ENCODE measurements at places on chromosomes 4 and X. TPM values are rescaled to one million over a fixed set of nuclear protein-coding genes. Genes with fewer than 3 reads are reported as not detected.
A peak's percentile ranks its signal among the peaks of the same experiment; 100 is the strongest.

DNA sequence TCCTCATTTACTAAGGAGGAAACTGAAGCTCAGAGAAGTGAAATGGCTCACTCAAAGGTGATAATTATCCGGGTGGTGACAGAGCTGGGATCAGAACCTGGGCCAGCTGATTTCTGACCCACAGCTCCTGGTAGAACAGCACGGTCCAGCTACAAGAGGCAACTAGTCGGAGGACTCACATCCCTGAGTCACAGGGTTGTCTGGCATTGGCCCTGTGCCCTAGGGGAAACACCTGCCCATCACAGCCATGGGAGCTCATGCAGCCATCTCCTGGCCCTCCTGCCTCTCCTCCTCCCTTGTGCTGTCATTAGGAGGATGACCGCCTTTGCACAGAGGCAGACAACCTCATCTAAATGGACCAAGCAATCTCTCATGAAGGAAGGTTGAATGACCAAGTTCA, 115.2 kb upstream of the TSPAN5 start:
- DNase-seq: no peak

DNA sequence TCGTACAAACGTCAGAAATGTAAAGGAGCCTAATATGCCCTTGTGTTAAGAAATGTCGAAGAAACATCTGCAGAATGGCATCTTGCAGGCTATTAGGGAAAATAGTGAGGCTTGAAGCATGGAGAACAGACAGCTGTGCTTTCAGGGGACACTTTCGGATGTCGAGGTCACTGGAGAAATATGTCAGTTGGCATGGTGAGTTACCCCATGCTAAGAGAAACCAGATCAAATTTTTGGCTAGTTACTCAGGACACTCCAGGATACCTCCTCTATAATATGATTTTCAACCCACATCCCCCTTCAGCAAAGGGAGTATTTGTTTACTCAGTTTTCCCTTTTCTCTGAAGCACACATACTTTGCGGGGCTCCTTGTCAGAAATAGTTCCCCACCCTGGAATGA, 171.4 kb downstream of the GPC3 start:
- peak; percentile 28 for DNase-seq

- DNase-seq: no peak
Measured at GRCh38 chr4:94934201-94934600, 176.4 kb downstream of the BMPR1B start.

GRCh38 chrX:49184294-49185281, 1.6 kb downstream of the PRICKLE3 start:
- peak; percentile 31 for DNase-seq

DNA sequence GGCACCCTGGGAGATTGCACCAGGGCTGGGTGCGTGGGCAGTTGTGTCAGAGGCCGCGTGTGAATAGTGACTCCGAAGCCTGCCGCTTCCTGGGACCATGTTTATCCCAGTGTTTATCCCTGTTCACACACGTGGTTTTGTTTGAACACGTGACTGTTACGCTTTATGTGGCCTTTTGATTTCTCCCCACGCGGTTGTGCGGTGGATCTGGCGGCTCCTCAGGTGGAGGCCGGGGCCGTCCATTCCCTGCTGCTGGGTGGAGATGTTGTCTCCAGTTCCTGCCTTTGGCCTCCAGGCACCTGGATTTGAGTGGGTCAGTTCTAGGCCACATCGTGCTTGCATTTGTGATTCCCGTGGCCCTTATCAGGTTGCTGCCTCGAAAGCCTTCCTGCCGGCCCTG, 35.1 kb downstream of the NELFA start:
- no peak for DNase-seq

REELD1 gene
- not detected for total RNA-seq

- no peak for DNase-seq
Measured at GRCh38 chr4:132564920-132565319, 584.2 kb upstream of the PCDH10 start.

MTHFD2L gene
- total RNA-seq: 33.3 TPM

GRCh38 chr4:89284020-89284424, 23.6 kb downstream of the GPRIN3 start:
- no peak for DNase-seq

Data from SJCRH30 (cell line).